Vagina (tissue), 2 donors: ENCODE measurements at places on chromosomes 7 and 10. TPM values are rescaled to one million over a fixed set of nuclear protein-coding genes. Genes with fewer than 3 reads are reported as not detected.

DNA sequence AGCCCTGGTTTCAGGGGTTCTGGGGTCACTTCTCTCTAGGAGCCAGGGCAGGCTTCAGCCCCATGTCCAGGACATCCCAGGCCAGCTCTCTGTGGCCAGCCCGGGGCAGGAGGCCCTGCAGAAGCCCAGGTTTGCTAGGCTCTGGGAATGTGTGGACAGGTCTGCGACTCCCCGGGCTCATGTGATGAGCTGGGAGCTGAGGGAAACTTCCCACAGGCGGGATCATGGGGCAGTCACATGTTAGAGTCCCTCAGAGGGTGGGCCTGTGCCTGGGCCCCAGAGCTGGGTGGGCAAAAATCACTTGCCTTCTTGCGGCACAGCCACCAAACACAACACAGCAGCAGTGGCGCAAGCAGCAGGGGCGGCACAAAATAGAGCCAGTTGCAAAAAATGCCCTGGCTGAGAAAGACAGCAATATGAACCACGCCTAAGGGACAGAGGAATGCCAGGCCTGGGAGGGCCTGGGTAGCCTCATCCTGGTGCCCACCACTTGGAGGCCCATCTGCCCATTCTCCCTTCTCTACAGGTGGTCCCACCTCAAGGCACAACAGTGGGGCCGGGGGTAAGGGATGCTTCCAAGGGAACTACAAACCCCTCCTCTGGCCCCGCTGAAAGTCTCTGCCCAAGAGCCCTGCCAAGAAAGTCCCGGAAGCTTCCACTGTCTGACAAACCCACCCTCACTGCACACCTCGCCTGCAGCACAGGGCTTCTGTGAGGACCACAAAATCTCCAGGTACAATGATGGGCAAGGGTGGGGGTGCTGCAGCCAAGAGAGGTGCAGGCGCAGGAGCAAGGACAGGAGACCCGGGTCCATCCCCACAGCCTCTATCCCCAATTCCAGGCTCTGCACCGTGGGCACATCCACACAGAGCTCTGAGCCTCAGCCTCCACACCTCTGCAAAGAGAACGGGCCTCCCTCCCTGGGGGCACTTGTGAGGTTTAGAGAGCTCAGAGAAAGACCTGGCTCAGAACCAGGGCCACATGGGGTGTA, 34.6 kb upstream of the ANTXRL start:
- peak; percentile 72 for DNase-seq

DNA sequence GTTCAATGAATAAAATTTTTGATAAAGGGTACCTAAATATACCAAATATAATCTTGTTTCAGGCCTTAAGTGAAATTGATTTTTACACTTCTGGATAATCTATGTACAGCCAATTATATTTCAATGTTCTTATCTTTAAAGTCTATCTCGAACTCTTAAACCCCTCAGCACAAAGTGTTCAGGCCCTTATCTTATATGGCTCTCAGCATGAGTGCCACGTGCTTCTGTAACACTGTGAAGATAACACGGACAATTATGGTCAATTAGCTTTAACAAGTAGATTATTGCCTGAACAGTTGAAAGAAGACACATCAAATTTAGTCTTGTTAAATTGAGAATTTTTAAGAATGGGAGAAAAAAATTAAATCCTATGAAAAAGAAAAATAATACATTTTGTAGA, 40.4 kb upstream of the DMTF1 start:
- DNase-seq = no peak

The CYP2E1 gene
- 2.9 TPM for total RNA-seq

The HOXA6 gene
- 1.7 TPM for total RNA-seq
